ENCODE measurements at places on chromosomes 3 and 15.

- no peak for DNase-seq
These were observed 3.9 kb downstream of the ATR start for GRCh38 chr3:142574665-142575064.

GRCh38 chr15:39685999-39686613, 96.5 kb downstream of the FSIP1 start:
- DNase-seq, result no peak

- DNase-seq, result no peak
These were observed 14.3 kb downstream of the ZBTB47 start for GRCh38 chr3:42667523-42668412.

GRCh38 chr3:45104715-45105711, 41.2 kb downstream of the CDCP1 start:
- no peak for DNase-seq
